ENCODE measurements at places on chromosomes 1 and 21.

DNA sequence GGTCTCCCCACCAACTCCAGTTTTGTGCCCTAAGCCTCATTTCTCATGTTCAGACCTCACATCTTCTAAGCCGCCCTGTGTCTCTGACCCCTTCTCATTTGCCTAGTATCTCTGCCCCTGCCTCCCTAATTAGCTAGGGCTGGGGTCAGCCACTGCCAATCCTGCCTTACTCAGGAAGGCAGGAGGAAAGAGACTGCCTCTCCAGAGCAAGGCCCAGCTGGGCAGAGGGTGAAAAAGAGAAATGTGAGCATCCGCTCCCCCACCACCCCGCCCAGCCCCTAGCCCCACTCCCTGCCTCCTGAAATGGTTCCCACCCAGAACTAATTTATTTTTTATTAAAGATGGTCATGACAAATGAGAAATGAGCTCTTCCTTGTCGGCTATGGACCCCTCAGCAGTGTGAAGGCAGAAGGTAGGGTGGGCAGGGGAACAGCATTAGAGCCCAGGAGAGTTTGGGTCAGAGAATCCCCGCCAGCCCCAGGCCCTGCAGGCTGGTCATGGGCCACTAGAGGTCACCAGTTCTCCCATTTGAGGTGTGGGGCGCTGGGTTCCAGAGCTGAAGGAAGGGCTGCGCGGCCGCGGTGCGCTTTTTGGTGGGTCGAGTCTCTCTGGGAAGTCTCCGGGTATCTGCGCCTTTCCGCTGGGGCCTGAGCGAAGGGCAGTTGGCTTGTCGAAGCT, 11.5 kb downstream of the ADAMTSL4 start:
- peak; percentile 91 for DNase-seq

DNA sequence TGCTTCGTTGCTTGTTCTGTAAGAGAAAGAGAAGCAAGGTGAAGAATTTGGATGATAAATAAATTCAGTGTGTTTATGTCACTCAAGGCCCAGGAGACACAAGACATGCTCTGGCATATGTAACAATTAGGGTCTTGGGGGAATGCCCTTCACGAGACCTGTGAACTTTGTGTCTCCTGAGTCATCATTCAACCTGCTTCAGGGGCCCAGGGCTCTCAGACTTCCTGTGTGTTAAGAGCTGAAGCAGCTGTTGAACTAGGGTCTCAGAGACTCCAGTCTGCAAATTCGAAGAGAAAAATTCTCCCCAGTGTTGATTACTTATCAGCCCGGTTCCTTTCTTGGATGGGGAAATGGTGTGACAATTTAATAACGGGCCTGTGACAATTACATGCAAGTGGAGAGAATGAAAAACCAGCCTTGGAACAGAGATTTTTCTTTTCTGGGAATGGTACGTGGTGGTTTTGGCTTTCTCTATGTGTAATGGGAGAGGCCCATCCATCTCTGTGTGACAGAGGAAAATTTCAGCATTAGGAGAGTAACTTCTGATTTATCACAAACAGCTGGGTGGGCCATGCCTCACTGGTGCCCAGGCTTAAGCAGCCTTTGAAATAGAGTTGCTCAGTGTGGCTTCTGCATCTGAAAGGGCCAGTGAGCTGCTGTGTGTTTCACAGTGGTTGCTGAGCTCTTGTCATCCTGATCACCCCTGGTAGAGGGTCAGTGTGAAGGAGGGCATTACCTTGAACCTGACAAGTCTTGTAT, 22.4 kb downstream of the HUNK start:
- no peak for DNase-seq

- DNase-seq, result no peak
Observed at GRCh38 chr1:8809342-8809736, 8.1 kb downstream of the RERE start.

- no peak for DNase-seq
Observed at GRCh38 chr1:3459940-3460671, 5.6 kb downstream of the ARHGEF16 start.

GRCh38 chr1:89567797-89568196, 43.2 kb downstream of the LRRC8B start:
- DNase-seq, result no peak

DNA sequence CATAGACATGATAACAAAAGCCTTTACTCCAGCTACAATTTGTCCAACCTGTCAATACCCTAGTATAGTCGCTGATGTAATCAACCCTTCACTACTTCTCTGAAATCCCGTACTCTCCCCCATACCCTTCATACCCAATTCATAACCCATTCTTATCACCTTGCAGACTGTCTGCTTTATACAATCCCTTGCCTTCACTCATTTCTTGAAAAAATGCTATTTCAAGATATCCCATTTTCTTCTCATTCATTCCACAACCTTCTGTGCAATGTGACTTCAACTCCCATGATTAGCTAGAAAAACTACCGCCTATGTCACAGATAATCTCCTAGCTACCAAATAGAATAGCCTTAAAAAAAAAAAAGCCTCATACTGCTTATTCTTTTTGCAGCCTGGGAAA, 49.5 kb downstream of the EPS15 start:
- no peak for DNase-seq

- DNase-seq, result no peak
Observed at GRCh38 chr1:178005450-178005849, 35.6 kb upstream of the SEC16B start.

GRCh38 chr1:236027104-236027503, 37.8 kb downstream of the NID1 start:
- no peak for DNase-seq

DNA sequence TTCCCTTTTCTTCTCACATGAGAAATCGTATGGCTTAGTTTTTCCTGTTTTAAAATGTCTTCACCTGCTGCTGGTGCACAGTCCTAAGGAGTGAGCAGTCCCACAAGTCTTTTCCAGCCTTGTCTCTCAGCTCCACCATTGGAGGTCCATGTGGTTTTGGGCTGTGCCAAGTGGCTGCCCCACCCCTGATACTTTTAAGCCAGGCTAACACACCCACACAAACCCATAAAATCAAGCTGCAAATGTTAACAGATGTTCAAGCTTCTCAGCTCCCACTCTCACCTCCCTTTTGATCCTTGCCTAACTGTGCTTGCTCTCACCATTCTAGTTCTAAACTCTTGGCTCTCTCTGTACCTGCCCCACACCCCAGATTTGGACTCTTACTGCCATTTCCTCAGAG, 74.5 kb upstream of the COL24A1 start:
- no peak for DNase-seq

GRCh38 chr1:12654657-12655056, 10.8 kb downstream of the AADACL4 start:
- no peak for DNase-seq

DNA sequence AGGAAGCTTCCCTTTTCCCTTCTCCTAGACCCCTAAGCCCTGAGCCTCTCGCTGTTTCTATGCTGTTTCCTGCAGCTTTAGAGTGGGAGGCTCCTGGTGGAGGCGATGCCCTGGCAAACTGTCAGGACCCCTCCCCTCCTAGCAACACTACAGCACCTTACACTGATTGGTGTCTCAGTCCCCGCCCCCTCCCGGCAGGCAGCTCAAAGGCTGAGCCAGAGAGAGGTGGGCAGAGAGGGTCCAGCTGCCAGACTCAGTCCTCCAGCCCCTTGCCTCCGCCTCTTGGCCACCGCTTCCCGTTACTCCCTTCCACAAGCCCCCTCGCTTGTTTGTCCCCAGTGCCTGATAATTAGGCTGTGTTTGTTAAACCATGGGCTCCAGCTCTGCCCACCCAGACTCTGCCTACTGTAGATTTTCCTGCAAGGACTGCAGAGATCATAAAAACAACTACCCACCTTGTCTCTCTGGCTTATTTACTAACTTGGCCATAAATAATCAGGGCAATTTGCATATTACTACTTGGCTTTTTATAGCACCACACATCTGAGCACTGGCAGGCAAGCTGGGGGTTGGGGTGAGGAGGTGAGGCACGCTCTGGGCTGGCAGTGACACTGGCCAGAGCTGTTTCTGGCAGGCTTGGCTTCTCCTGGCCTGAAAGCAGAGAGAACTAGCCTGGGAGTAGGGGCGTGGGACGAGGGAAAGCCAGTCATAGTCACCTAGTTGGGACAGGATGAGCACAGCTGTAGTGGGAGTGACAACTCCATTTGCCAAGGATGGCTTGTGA, 107.5 kb downstream of the CSMD2 start:
- no peak for DNase-seq
